ENCODE measurements at places on chromosomes 3 and 15.

GRCh38 chr15:69451951-69452691 lies 497 bp upstream of the RPLP1 start:
- peak; percentile 63 for DNase-seq

GRCh38 chr15:82646250-82647044 lies 716 bp downstream of the CPEB1 start:
- DNase-seq, result peak; percentile 10

DNA sequence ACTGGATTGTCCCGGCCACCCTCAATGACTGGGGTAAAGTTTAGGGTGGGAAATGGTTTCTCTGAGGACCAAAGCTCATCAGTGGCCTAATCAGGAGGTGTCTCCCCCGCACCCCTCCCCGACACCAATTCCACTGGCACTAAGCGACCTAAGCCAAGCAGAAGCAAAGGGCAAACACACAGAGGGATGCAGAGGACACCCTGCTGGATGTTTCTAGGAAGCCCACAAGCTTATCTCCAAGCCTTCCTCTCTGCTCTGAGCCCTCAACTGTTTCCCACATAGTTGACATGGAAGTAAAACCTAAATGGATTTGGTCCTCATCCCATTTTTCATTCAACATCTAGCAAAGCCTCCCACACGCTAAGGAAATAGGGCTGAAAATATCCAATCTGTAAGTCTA lies 68.5 kb downstream of the C3orf70 start:
- DNase-seq, result no peak

DNA sequence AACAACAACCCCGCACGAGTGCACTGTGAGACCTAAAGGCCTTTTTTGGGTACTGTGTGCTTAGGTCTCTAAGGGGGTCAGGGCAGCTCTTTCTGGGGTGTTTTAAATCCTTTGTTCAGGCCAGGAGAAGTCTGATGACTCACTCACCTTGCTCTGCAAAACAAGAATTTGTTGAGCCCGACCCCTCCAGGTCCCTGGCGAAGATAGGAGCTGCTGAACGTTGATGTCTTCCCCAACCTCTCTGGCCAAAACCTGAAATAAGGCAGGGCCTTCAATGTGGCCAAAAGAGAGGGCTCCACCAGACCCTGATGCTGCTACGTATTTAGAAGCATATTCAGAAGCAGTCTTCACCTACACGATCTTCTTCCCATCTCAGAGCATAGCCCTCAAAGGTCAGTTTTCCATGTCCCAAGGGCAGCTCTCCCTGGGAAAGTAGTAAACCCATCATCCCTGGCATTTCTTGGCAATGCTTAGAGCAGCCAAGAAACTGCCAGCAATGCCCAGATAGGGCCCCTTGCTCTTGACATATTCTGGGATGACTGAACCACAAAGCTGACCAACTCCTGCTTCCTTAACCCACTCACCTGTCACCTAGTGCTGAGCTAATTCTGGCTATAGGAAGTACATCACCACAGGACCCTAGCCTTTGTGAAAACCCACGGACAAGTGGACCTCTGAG lies 27.1 kb downstream of the CCDC13 start:
- DNase-seq, result no peak

DNA sequence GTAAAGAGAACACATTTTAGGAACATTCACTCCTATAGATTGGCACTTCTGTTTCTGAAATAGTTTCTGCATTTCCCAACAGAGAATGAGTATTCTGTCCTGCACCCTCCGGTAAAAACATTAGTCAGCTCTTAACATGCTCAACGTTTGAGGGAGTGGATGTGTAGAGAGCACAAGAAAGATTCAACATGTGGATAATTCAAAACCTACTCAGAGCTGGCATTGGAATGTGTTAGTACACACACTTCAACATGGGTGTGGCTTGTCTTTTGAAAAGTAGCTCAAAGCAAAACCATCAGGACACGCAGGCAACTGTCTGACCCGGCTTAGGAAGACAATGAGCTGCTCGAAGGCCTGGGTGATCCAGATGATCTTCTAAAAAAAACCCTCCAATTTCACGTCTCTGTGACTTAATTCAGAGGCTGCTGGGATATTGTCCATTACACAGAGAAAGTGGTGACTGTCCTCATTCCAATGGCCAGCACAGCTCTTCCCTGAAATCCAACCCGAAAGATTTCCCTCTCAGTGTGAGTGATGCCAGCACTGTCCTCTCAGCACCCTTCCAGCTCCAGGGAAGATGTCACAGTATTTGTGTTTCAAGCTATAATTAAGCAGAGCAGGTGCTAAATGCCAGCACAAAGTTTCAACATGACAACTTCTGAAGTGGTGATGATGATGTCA lies 18.1 kb downstream of the FBN1 start:
- DNase-seq, result peak; percentile 78

DNA sequence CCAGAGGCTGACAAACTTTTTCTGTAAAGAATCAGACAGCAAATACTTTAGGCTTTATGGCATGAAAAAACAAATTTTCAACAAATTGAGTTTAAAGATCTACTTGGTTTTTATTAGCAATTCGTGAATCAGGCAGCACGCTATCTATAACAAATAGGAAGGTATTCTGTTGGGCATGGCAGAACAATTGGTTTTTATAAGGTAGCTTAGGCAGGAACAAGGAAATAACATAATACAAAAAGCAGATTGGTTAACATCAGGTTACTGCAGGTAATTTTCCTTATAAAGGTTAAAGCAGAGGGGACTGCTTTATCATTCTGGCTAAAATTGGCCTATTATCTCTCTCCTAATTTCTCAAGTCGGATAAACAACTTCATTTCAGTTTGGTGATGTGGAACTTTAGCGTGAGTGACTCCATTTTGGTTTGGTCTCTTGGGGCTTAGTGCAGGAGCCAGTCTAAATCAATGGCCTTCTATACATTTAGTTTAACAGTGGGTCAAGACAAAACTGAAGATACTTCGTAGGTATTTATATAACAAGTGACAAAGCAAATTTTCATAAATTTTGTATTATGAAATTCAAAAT lies 26.8 kb downstream of the ZBTB38 start:
- no peak for DNase-seq

- DNase-seq, result peak; percentile 30
Observed at GRCh38 chr3:192864941-192865340, 52.7 kb downstream of the MB21D2 start.

GRCh38 chr15:74217907-74218885 lies 15.6 kb upstream of the STRA6 start:
- DNase-seq, result no peak
